Amniotic stem cell (primary cell): ENCODE measurements at places on chromosomes 1 and 21.

DNA sequence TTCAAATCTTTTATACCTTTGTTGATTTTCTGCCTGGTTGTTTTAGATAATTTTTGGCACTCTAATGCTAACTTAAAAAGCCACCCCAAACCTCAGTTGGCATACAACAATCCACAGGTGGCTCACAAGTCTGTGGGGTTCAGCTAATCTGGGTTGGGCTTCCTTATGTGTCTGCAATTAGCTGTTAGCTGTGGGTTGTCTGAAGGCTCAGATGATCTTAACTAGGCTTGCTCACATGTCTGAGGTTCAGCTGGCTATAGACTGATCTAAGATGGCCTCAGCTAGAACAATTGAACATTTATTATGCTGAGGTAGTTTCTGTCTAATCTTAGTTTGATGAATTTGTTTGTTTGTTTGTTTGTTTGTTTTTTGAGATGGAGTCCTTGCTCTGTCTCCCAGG lies 44.9 kb upstream of the ADAR start:
- no peak for DNase-seq

GRCh38 chr21:45041351-45041805 lies 33.0 kb upstream of the ADARB1 start:
- no peak for DNase-seq

DNA sequence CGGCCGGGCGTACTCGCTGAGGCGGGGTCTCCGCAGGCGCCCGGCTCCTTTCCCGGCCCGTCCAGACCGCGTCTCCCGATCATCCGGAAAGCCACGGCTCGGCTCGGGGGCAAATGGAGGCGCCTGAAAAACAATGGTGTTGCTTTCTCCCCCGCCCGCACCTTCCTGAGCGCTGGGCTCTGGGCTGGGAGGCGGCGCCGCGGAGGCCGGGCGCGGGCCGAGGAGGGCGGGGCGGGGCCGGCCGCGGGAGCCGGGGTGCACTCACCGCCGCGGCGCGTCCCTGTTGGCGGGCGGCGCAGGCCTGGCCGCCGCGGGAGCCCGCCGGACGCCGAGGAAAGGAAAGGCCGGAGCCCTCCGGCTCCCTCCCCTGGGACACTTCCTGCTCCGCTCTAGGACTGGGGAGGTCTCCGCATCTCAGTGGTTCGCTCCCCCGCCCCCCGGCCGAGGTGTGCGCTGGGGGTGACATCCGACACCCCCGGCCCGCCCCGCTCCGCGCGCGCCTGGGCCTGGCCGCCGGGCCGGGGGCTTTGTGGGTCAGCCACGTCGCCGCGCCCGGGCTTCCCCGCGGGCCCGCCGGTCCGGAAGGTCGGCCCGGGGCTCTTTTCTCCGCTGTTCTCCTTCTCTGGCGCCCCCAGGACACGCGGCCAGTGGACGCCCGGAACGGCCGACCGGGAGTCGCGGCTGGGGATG lies at the start of gene ZNF496:
ZNF496 (minus strand) TSS at position 343 of the 690 bp plus-strand sequence. CDS start 2,289 bp downstream, outside the sequence.
- DNase-seq = peak; percentile 72

DNA sequence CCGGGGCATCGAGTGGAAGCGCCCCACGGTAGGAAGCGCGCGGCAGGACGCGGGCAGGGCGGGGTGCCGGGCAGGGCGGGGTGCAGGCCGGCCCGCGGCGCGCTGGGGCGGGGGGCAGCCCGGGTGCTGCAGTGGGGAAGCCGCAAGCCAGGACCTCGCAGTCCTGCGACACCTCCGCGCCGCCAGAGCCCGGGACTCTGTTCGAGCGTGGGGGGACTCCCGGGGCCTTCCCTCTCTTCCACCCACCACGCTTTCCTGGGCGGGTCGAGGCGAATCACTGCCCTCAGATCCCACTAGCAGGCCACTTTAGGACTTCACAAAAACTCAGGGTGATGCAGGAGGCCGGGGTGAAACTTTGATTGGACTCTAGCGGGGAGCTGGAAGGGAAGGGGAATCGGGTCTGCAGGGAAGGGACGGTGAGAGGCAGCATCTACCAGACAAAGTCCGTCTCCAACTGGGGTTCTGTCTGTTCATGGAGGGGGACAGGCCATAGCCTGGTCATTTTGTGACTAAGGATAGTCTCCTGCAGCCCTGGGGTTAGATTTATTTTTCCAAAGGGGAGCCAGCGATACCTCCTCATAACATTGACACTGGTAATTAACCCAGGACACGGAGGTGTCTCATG lies 623 bp downstream of the CAPN2 start:
- DNase-seq = no peak

GRCh38 chr1:41733021-41733420 lies 185.7 kb downstream of the HIVEP3 start:
- no peak for DNase-seq

DNA sequence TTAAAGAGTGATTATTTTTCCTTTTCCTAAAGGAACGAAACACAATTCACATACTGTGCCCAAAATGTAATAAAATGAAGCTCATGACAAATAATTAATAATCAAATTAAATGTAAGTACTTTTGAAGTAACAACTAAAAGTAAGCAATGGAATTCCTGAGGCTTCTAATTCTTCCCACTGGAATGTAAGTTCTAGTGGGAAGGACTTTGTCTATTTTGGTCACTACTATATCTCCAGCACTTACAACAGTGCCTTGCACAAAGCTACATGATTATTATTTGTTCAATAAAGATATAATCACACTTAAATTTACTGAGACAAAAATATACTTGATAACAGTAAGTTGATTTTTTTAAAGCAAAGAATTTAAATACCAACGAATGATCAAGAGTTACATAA lies 128.8 kb downstream of the COQ8A start:
- DNase-seq = no peak

DNA sequence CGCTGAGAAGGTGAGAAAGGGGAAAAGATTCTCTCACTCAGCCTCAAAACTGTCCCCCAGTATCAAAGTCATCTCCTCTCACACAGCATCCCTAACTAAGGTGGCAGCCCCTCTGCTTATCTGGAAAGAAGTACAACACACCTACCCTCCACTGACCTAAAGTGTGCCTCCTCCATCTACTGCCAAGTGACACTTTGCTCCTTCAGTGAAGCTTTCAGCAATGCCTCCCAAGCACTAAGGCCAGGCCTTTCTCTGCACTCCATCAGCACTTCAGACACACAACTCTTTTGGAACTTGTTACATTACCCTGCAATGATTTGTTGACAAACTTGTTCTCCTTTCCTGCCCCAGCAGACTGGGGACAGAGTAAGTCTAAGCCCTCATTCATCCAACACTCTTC lies 1.4 kb downstream of the SH3BP5L start:
- no peak for DNase-seq

- DNase-seq = no peak
These were observed 6.7 kb upstream of the PADI6 start for GRCh38 chr1:17365293-17365692.

DNA sequence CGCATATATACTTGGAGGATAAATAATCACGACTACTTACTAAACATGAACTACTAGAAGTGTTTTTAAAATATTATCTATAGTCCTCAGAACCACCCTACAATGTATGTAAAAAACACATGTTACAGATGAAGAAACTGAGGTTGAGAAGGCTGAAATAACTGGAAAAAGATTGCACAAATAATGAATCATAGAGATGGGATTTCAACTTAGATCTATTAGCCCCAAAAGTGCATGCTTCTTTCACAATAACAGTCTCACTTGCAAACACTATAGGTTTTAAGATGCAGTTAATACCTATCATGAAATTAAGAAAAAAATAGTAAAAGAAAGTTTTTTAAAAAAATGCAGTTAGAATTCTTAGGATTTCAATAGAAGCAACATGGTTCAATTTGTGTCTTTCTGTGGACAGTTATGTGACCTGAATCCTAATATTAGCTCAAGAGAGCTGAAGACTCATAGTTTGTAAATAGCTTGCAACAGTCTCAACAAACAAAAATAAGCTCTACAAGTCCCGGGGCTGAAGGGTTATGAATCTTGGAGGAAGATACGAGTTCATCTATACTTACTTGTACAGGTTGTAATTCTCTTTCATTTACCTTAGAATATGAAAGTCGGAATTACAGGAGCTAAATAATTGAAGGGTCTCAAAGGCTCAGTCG lies 58.6 kb upstream of the NTPCR start:
- no peak for DNase-seq

GRCh38 chr1:31422505-31423319 lies 9.7 kb downstream of the SERINC2 start:
- peak; percentile 71 for DNase-seq

DNA sequence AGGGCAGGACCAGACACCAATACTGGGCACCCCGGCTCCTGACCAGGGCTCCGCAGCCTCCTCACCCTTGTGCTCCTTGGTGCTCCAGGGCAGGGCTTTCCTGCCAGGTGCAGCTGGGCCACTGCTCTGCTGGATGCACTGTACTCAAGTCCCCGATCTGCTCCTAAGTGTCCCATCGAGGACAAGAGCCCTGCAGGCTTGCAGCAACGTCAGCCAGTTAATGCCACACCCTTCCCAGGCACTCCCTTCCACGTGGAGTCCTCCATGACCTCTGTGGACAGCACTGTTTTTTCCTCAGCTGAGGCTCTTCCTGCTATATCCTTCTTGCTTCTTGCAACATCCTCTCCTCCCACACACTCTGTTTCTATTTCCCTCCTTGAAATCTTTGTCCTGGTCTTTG lies 94.0 kb upstream of the NGF start:
- DNase-seq = no peak

DNA sequence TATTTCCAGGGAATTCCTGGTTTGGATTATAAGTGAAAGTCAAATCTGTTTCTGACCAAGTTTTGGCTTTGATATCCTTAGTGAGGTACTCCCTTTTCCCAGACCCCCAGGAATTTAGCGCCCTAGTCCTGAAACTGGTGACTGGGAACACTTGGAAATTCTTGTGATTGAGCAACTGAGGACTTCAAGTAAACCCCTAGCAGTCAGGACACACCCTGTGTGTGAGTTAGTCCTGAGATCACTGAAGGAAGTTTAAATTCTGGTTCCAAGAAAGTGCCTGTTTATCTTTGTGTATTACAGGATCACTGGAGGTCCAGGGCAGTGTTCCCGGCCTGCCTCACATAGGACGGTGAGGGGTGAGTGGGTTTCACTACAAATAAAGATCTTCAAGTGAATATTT lies 95.1 kb upstream of the F3 start:
- no peak for DNase-seq

- no peak for DNase-seq
These were observed 4.4 kb upstream of the ELF3 start for GRCh38 chr1:202005958-202006357.

DNA sequence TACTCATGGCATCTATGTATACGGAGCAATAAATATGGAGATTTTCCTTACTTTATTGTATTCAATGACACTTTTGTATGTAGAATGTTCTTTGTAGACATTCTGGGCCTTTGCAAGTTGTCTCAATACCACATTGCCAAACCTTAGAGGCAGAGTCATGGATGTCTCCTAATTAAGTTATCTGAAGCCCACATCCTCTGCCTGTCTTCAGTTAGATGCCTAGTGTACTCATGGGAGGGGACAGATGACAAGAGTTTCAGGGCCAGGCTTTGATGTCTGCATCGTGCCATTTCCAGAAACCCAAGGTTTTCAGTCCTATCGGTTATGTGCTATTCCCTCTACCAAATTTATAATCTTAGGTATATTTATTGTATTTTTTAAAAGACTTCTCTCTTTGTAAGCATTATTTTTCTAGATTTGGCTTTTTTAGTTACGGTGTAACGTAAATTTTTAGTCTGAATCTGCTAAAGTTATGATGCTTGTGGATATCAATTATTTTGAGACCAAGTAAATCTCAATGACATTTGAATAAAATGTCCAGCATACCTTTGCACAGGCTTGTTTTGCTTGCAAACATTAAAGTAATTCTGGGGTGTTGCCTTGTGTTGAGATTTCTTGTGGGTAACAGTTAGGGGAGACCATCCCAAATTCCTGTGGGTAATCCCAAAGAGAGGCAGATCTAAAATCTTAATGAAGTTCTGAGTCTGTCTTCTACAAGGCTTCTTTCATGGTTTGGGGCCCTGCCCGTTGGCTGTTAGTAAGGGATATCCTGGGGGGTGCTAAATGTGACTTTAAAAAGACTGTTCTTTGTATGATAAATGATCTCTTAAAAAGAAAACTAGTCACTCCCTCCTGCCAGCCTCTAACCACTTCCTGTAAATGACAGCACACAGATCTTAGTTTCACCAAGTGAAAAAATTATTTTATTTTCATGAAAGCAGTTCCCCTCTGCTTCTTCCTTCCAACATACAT lies 8.0 kb upstream of the MACF1 start:
- DNase-seq = no peak

GRCh38 chr1:209697126-209697525 lies 7.5 kb upstream of the HSD11B1 start:
- DNase-seq = no peak

GRCh38 chr1:172719066-172719627 lies 60.2 kb downstream of the FASLG start:
- no peak for DNase-seq

DNA sequence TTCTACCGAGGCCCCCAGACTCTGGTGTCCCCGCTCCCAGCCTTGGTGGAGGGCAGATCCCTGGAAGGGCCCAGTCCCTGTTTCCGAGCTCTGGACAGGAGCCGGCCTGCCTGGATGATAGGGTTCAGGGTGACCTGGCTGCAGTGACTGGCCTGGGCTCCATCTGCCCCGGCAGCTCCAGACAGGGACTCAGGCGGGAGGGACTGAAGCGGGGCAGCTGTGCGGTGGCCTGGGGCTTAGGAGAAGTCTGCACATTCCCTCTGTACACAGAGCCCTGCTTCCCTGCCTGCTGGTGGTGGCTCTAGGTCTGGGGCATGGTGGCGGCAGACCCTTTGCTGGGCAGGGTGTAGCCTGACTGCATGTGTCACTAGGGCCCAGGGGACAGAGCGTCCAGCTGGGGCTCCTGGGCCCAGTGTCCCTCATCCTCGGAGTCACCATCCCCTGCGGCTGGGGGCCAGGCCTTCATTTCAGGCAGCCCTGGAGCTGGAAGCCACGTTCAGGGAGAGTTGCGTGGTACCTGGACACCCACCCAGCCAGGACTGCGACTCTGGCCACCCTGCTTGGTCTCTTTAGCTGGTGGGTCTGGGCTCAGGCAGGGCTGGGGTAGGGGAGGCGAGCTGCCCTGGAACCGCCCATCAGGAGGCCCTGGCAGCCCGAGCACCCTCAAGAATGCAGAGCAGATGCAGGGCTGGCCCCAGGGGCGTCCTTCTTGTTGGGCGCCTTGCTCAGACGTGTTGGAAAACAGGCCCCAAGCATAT lies 9.6 kb downstream of the ARHGEF16 start:
- DNase-seq = no peak

GRCh38 chr1:40706626-40707025 lies 15.1 kb downstream of the NFYC start:
- DNase-seq = no peak

- no peak for DNase-seq
These were observed 16.5 kb downstream of the PFKL start for GRCh38 chr21:44316277-44316900.

DNA sequence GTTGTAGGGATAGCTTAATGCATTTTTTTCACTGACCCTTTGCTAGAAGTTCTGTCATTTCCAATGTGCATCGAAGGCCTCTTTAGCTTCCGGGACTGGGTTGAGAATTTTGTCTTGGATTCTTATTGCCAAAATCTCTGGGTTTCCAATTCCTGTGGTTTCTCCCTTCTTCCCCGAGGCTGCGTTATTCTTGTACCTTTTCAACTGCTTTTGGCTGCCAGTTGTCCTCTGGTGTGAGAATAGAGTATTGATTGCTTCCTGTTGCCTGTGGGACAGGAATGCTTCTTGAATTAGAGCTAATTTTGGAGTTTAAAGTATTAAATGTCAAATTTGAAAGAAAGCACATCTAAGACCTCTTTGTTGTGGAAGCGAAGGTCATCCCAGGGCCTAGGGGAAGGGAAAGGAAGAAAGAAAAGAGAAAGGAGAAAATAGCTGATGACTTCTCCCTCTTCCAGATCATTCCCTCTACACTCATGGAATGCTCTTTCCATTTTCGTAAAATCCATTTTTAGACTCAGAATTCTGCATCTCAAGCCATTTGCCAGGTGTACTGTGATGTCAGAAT lies 21.1 kb downstream of the HUNK start:
- no peak for DNase-seq

- no peak for DNase-seq
These were observed at the start of gene KCNA2 for GRCh38 chr1:110605901-110606656. Gene KCNA2 (minus strand): TSS chr1:110606358. CDS start chr1:110604782, 1,576 bp downstream.
